Mammary epithelial cell (primary cell): ENCODE measurements at places on chromosomes 12 and 14. TPM values are rescaled to one million over a fixed set of nuclear protein-coding genes. Genes with fewer than 3 reads are reported as not detected.

- no peak for DNase-seq
Measured at GRCh38 chr14:101199028-101199770, 295.7 kb upstream of the RTL1 start.

DNA sequence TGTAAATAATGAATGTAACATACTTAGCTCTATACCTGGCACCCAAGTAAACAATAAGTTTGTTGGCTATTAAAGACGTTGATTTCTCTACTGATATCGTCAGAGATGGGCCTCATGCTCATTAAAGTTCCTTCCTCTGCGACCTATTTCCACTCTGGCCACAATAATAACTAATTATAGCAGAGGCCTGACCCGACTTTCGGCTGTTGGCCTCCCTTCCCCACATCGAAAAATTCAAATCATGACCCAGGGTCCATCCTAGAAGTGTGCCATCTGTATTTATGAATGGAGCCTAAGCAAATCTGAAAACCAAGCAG is 321 bp upstream of the USP30 start:
- no peak for DNase-seq

- DNase-seq: no peak
Measured at GRCh38 chr12:57080855-57081254, 2.3 kb upstream of the NEMP1 start.

DNA sequence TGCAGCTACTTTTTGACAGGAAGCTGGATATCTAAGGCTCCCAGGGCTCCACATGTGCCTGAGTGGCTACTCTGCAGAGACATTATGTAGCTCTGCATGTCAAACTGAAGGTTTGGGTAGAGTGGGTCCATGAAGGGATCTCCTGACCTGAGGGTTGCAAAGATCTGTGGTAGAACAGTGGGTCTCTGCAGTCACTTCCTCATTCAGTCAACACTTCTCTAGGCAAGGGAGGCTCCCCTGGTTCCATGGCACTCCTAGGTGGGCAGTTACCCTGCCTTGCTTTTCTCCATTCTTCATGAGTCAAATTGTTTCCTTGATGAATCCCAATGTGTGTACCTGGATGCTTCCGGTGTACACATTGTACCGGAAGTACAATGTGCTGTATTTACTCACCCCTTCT is 57.4 kb downstream of the CMAS start:
- no peak for DNase-seq

- DNase-seq: no peak
Measured at GRCh38 chr12:70664465-70664881, 27.2 kb upstream of the PTPRB start.

- DNase-seq: no peak
Measured at GRCh38 chr12:9741726-9742125, 8.8 kb upstream of the CLECL1 start.

- DNase-seq: no peak
Measured at GRCh38 chr14:56087671-56088471, 30.3 kb upstream of the PELI2 start.

- no peak for DNase-seq
Measured at GRCh38 chr12:106299202-106299774, 3.2 kb upstream of the TCP11L2 start.

DNA sequence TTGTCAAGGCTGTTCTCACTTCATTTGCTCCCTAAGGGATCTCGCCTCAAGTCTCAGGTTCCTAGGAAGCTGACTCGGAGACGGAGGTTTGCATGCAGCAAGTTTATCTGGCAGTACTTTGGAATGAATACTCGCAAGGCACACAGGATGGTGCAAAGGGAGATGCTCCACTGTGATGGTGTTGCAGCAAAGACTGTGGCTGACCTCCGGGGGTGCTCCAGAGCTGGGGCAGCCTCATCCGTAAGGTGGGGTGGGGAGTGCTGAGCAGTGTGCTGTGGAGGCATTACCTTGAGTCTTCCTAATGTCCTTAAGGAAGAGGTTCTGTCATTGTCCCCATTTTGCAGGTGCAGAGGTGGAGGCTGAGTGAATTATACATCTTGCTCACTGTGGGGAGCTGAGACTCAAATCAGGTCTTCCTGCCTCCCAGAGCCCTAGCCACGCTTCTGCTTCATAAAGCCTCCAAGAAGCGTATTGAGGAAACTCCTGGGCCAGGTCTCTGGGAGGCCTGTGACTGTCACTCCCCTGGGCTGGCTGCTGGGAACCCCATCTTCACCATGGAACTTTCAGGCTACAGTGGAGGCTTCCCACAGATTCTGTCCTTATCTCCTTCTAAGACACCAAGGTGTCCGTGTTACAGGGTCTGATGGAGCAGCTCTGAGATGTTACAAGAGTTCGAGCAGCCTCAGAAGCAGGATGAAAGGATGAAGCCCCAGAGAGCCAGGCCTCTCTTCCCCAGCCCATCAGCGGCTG is 39.5 kb downstream of the GALNT16 start:
- no peak for DNase-seq

GRCh38 chr14:71405676-71406075 is 498.4 kb downstream of the PCNX1 start:
- no peak for DNase-seq

DNA sequence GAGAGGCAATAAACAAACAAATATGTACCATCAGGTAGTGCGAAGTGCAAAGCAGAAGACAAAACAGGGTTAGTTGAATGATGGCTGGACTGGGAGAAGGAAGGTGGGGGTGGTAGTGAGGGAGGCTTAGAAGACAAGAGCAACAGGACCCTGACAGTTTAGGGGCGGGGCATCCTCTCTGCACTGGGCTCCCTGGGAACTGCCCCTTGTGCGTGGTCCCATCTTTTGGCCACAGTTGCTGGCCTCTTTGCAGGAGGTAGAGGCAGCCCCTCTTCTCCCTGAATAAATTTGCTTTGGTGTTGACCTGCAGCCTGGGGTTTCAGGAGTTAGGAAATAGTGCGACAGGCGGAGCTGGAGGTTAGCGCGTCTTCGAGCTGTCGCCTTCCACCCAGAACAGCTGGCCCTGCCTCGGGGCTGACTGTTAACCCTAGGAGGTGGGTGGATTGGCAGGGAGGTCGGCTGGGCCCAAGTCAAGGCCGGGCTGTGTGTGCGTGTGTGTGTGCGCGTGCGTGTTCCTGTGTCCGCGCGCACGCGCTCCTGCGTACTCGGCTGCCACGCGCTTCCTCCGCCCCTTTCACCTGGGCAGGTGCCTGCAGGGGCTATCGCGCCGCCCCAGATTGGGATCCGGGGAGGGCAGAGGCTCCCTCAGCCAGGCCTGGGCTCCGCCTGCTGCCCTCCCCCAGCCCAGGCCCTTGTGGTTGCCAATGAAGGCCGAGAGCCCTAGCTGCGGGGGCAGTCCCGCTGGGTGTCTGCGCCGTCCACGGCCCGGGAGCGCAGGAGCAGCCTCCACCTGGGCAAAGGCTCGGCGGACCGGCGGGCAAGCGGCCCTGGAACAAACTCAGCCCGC is 180.8 kb downstream of the ADCK1 start:
- peak; percentile 35 for DNase-seq

- no peak for DNase-seq
Measured at GRCh38 chr12:2347137-2347843, 294.5 kb downstream of the CACNA1C start.

DNA sequence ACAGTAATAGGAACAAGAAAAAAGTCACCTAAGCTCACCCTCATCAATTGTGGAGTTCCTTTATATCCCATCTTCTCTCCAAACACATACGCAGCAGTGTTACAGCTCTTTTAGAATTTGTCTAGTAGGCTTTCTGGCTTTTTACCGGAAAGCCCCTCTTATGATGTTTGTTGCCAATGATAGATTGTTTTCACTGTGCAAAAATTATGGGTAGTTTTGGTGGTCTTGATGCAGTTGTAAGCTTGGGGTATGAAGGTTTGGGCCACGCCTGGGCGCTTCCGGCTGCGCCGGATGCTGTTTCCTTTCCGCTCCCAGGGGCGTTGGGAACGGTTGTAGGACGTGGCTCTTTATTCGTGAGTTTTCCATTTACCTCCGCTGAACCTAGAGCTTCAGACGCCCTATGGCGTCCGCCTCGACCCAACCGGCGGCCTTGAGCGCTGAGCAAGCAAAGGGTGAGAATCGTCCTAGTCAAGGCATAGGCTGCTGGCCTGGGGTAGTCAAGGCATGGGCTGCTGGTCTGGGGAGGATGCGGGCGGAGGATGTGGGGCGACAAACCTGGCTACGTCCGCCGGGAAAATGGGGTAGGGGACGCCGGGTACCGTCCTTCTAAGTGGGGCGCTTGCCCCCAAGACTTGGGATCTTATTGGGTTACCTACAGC is at the start of the genes C12orf57 and RNU7-1:
C12orf57 (plus strand) TSS at position 301 of the 659 bp plus-strand sequence; CDS start at position 401, 100 bp downstream.
RNU7-1 (plus strand) TSS at position 95 of the 659 bp plus-strand sequence.
- peak; percentile 99 for DNase-seq

GRCh38 chr14:99885649-99885958 is 92.4 kb downstream of the EML1 start:
- DNase-seq: no peak

DNA sequence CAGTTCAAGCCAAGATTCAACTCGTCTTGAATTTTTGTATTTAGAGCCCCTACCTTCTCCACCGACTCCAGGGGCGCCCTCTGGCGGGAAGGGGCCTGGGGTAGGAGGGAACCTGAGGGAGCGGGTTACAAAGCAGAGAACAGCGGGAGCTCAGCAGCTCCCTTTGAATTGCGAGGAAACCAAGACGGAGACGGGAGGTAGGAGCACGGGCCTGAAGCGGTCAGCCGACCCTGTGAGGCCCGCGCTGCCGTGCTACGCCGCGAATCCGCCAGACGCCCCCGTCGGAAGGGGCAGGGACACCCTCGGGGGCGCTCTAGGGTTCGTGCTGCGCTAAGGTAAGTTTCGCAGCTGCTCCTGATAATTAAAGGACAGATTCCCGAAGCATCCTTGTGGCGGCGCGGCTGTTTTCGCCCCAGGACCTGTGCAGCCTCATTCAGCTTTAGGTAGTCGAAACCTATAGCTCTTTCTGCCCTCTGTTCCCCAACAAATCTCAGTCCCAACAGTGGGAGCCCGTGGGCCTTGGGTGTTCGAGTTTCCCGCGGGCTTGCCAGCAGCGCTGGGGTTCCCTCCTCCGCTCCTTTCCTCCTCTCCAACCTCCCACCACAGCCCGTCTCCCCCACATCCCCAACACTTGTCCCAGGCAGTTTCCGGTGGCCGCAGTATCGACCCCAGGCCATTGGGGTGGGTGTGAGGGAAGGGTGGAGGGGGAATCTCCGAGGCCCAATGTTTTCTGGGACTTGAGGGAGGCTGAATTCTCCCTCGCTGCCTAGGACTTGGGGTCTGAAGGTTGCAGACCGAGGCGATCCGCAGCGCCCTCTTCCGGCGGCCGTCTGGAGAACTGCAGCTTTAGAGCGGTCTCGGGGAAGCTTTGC is 5.1 kb upstream of the NKX2-1 start:
- no peak for DNase-seq

DNA sequence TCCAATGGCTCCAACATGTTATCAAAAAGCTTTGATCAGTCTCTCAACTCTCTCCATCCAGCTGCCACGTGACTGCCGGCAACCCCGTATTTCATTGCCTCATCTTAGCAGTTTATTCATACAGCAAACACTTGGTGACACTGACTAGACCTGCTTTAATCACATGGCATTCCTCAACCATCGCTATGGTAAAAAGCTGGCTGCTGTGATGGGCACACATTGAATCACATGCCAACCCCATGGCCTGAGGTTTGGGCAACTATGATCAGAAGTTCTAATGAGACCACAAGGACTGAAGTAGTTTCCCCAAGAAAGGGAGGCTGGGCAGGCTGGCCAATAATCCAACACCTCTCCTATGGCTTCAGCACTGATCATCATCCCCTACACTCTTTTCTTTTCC is 40.6 kb upstream of the TAS2R42 start:
- DNase-seq: no peak

DNA sequence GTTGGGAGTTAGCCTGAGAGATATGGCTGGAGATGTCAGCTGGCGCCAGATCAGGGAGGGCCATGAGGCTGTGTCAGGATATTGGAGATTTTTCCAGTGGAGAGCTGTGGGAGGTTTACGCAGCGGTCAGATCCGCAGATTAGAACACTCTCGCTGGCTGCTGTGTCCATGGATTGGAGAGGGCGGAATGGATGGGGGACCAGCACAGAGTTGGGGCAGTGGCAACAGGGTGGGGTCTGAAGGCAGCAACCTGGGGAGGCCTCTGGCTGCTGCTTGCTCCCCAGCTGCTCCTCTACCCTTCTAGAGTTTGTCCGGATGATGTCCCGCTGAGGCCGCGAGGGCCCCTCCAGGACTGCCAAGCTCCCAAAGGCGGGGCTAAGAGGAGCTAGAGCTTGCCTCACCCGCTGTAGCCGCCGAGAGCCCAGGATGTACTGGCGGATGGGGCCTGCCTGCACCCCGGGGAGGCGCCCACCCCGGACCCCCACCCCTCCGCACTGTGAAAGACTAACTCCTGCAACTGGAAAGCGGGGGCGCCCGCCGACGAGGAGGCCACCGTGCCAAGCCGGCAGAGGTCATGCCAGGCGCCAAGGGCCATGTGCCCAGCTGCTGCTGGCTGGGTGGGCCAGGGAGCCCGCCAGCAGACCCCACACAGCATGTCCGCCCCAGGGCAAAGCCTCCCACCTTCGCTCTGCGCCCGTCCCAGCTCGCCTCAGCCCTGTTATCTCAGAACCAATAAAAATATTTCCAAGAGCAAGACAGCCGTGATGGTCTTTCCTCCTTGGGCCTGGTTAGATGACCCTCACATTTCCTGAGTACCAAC is 20.2 kb upstream of the MLEC start:
- no peak for DNase-seq

DNA sequence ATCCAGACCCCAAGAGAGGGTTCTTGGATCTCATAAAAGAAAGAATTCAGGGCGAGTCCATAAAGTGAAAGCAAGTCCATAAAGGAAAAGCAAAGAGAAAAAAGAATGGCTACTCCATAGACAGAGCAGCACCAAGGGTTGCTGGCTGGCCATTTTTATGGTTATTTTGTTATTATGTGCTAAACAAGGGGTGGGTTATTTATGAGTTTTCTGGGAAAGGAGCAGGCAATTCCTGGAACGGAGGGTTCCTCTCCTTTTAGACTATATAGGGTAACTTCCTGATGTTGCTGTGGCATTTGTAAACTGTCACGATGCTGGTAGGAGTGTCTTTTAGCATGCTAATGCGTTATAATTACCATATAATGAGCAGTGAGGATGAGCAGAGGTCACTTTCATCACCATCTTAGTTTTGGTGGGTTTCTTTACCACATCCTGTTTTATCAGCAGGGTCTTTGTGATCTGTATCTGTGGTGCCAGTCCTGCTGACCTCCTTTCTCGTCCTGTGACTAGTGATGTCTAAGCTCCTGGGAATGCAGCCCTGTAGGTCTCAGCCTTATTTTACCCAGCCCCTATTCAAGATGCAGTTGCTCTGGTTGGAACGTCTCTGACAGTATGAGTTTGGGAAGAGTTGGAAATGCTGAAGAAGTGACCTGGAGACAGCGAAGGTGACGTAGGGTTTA is 100.5 kb downstream of the ZNF664 start:
- DNase-seq: no peak

Gene CCND2
- 234 TPM for polyA plus RNA-seq

Gene TMEM179
- not detected for polyA plus RNA-seq

Gene CPSF2
- polyA plus RNA-seq: 22.1 TPM

Gene RAD9B
- polyA plus RNA-seq: 0.27 TPM
